Smooth muscle cell of the pulmonary artery (primary cell): ENCODE measurements at places on chromosomes 4 and X. TPM values are rescaled to one million over a fixed set of nuclear protein-coding genes. Genes with fewer than 3 reads are reported as not detected.

Gene TXK
- total RNA-seq, result 0.23 and 0.26 TPM in 2 replicates

Gene RTL9
- 0.13 and 0.30 TPM in 2 replicates for total RNA-seq

Gene S100P
- not detected in 2 replicates for total RNA-seq

Gene CTAG1A
- not detected in 2 replicates for total RNA-seq

Gene PABPC4L
- total RNA-seq, result 0.26 and 0.30 TPM in 2 replicates

Gene PNMA3
- total RNA-seq, result 0.13 and 0.17 TPM in 2 replicates

Gene GLRB
- 16.7 and 20.5 TPM in 2 replicates for total RNA-seq
